ENCODE measurements at places on chromosomes 3 and 15.
A peak's percentile ranks its signal among the peaks of the same experiment; 100 is the strongest.

DNA sequence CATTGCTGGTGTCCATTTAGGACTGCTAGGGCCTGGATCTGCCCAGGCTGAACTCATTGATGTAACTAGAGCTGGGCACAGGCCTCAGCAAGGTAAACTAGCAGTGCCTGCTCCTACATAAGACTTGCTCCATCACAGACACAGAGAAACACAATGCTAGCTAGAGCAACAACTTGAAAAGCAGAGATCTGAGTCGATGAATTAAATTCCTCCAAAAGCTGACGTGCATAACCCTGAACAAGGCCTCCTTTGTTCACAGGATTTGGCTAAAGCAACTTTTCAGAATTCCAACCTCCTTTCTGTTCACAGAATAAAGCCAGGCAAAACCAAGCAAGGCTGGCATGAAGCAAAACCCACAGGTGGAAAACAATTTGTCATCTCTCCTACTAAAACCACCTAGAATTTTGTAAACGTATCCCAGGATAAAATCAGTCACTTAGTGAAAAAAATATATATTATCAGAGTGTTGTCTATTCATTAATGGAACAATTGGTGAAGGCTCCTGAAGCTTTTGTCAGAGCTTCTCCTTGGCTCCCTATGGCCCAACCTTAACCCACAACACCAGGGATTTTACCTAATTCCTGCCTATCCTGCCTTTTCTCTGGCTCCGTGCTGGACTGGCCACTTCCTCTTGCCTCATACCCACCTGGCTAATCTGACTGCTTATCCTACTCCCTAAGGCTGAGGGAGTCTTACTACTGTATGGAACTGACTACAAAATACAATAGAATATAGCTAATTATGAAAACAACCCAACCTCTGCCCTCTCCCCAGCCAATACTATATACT, 39.9 kb downstream of the PLCH1 start:
- no peak for DNase-seq

DNA sequence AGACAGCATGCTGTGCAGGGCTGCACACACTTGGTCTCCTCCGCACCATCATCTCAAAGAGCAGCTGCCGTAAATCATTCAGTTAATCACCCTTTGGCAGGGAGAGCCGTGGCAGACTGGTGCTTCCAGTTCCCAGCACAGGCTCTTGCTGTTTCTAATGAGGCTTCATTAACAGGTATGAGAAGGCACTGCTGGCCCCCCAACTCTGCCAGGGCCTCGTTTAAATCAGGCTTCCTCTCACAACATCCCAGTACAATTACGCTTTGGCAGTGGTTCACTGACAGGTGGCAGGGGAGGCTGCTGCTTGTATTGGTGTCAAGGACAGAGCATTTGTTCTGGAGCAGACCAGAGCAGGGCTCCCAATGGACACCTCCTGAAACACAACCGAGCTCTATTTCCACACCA, 77.1 kb downstream of the BFSP2 start:
- DNase-seq = no peak

- no peak for DNase-seq
Measured at GRCh38 chr3:183592821-183593220, 37.3 kb upstream of the KLHL6 start.

- DNase-seq = no peak
Measured at GRCh38 chr3:22659651-22660475, 543.3 kb upstream of the UBE2E2 start.

DNA sequence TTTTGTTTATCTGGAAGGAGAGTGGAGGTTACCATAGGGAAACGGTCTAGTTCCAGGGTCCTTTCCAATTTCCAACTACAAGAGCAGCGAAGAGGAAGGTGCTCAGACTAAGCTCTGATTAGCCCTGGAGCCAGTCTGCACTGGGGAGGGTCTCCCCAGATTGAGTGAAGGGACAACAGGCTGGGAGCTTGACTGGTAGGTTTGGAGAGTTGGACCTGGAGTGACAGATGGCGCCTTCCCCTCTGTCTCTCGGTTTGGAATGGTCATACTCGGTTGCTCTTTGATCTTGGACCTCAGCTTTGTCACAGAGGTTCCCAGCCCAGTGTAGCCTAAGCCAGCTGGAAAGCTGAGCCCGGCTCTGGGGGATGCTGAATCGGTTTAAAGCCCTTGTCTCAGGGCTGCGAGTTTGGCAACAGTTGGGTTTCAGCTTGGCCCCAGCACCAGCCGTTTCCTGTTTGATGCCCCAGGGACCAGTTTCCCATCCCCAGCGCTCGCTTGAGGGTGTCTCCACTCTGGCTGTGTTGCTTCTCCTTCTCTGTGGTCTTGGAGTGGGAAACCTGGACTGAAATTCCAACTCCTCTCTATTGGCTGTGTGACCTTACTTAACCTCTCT, 53.1 kb upstream of the ULK4 start:
- DNase-seq = no peak

DNA sequence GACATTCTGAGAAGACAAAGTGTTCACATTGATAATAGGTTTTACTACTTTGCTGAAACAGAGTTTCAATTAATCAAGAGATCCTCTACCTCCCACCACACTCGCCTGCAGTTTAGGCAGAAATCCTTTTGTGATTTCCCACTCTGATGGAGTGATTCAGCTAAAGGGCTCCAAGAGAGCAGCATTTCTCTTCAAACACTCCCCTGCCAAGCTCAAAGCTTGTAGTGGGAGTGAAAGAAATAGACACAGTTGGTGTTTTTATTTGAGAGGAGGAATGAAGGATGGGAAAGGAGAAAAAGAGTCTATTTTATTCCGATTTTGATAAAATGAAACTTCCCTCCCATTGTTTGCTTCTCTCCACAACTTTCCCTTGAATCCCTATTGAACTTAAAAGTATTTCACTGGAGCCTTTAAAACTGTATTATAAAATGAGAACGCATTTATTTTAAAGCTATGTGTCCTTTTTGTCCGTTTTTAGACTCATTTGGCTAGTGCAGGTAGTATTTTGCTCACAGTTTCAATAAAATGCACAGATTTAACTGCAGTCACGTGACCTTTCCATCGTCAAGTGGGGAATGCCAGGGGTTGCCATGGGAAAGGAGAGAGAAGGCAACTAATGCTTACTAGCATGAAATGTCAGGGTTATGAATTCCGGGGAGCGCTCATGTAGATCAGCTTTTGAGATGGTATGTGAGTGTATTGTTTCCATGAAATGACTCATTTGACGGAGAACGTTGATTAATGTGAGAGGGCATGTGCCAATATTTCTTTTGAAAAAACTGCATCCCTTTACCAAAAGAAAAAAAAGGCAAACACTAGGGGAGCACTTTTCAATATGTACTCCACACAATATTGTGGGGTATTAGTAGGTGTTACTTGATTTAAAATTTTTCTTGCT, 7.7 kb upstream of the OSBPL11 start:
- DNase-seq = peak; percentile 88

DNA sequence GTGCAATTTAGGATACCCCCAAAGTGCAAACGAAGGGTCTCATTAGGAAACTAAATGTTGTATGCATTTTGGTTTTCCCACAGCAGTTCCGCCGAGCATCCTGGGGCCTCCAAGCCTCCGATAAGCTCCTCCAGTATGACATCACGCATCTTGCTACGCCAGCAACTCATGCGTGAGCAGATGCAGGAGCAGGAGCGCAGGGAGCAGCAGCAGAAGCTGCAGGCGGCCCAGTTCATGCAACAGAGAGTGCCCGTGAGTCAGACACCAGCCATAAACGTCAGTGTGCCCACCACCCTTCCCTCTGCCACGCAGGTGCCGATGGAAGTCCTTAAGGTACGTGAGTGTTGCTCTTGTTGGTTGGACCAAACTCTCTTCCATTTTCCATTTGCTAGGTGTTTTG, 120.5 kb upstream of the SAMMSON start:
- no peak for DNase-seq

GRCh38 chr3:184590795-184591194, 29.2 kb downstream of the EPHB3 start:
- no peak for DNase-seq

- peak; percentile 84 for DNase-seq
Measured at GRCh38 chr3:46692566-46692990, 901 bp downstream of the ALS2CL start.

- no peak for DNase-seq
Measured at GRCh38 chr3:100103558-100104441, 10.5 kb downstream of the FILIP1L start.

DNA sequence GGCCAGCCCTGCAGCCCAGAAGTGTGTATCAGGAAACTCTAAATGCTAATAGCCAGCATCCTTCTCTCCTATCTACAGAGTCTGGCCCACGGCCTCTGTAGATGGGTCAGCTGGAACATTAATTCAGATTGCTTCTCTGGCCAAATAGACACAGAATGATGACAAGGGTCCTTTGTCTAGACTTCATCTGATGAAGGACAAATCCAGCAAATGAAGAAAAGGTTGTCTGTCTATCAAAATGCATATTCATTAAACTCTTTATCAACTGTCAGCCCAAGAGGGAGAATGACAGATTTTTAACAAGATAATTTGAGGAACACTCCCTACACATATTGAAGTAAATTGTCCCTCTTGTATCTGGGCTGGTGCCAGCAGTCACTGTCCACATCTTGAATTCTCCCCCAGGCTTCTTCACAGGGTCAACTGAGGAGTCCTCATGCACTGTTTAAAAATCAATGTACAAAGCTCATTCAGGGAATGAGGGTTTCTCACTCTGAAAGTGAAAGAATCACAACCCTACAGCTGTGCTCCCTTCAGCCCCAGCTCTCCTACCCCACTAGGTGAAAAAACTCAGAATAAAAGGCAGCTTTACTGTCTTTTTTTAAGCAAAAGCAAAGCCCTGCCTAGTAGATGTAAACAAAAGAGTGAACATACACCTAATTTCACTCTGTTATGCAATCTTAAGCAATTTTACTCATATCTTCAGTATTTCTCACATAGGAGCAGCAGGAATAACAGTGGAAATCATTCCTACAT, 507.7 kb downstream of the IGSF11 start:
- DNase-seq = no peak

- no peak for DNase-seq
Measured at GRCh38 chr15:43845421-43845820, 18.6 kb downstream of the WDR76 start.

DNA sequence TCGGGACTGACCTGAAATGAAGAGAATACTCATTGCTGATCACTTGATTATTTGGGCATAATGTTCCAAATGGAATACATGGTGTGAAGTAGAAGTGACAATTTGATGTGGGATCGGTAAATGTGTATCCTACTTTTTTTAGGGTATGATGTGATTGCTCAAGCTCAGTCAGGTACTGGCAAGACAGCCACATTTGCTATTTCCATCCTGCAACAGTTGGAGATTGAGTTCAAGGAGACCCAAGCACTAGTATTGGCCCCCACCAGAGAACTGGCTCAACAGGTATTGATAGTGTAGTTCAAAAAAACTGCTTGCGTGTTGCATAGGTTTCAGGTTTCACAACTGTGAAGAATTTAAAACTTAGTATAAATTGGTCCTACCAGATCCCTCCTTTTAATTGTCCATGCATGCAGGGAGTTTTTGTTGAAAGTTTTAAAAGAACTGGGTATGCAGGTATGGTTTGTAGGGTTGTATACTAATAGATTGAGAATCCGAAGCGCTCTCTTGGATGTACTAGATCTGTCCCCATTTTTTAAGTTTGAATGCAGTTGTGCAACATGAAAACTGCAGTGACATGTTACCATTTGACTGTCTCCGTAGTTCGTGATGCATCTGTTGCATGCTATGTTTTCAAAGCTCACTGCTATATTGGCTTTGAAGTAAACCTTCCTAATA, 1.6 kb downstream of the EIF4A2 start:
- DNase-seq = no peak

DNA sequence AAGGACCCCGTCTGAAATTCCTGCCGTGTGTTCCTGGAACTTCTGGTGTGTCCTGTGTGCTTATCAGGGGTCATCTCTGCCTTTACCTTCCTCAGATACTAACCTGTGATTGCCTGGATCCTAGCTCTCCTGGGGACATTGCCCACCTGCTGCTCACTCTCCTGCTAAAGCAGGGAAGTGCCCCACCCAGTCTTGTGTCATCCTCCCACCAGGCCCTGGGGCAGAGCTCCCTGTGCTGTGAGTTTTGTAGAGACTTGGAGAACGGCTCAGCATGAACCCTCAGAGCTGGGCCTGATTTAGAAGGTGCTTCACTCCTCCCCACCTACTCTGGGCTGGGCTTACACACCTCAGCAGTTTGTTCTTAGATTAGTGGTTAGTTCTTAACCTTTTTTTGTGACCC, 3.8 kb upstream of the TMEM44 start:
- peak; percentile 27 for DNase-seq

DNA sequence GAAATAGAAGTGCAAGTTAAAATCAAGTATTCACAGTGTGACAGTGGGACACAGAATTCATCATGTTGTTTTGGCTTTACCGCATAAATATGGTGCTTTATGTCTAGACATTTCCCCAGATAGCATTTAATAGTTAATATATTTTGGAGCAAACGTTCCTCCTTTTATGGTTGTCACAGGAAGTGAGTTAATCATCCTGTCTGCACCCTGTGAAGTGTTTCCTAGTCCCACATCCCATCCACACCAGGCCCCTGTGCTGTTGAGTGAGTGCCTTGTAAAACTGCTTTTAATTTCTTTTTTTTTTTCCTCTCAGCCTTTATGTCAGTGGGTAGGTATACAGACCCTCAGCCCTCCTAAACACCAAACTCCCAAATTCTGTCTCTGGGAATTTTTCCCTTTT, 393.7 kb downstream of the FEZF2 start:
- no peak for DNase-seq

- DNase-seq = no peak
Measured at GRCh38 chr3:177622520-177622919, 425.2 kb upstream of the TBL1XR1 start.

DNA sequence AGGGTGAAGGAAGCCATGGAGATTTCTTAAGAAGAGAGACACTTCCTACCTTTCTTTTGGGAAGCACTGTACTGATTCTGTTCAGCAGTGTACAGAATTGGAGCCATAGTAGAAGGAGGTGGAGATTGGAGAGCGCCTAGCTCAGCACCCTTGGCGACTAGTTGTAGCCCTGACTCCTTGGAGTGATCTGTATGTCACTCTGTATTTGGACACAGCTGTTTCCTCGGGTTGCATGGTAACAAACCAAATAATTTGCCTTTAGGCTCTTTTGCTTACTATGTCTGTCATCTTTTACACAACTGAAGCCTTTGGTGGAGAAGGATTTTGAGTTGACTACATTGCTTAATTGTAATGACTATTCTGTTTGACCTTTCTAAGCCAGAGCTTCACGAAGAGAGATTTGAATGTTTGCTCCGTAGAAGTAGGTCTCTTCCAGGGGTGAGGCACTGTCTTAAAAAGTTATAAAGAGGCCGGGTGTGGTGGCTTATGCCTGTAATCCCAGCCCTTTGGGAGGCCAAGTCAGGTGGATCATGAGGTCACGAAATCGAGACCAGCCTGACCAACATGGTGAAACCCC, 77.1 kb downstream of the AKAP13 start:
- DNase-seq = no peak

DNA sequence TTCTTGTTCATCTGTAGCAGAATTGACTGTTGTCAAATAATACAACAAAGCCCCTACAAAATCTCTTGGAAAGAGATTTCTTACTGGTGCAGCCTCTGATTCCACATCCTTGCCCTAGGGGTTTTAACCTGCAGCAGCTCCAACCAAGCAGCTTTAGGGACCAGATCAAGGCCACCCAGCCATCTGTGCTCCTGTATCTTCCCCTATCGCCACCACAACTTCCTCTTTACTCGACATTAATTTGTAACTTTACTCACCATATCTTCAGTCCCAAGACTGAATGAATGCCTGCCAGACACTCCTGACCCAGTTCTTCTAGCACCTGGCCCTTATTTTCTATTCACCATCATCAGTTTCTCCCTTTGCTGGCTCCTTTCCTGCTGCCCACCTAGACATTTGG, 156.6 kb upstream of the IL12A start:
- DNase-seq = no peak

Data from RWPE1 (cell line).